ENCODE measurements at places on chromosomes 16 and 17. TPM values are rescaled to one million over a fixed set of nuclear protein-coding genes. Genes with fewer than 3 reads are reported as not detected.

GRCh38 chr16:51146256-51146924, 4.7 kb downstream of the SALL1 start:
- DNase-seq = no peak

GRCh38 chr17:75774471-75774990, 9.5 kb upstream of the GALK1 start:
- DNase-seq = no peak

DNA sequence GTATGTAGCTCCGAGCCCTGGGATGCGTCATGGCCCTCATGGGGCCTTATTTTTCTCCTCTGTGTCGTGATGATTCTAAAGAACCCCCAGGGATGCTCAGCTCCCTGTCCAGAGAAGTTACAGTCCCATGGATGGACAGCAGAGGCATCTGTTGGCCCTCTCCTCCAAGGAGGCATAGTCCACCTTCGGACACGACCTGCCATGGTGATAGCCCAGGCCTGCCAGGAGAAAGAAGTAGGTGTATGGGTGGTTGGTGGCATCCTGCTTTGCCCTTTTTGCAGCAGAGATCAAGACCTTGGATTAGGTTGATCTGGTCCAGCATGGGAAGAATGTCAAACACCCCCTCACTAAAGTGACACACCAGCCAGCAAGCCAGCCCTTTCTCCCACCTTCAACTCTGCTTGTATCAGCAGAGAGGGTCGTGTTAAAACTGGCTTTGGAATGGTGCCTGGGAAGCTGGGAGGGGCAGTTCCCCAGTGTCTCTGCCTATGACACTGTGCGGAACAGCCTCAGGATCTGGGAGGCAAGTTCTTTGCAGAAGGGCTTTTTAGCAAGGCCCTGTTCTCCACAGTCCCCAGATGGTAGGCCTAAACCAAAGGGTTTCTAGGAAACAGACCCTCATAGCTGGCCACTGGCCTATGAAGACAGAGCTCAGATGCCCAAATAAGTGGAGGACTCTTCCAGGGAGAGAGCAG, 259.9 kb upstream of the RPL38 start:
- no peak for DNase-seq

GRCh38 chr16:15894571-15895374, 6.4 kb upstream of the CEP20 start:
- DNase-seq = no peak

- DNase-seq = no peak
These were observed 4.5 kb downstream of the SLC26A11 start for GRCh38 chr17:80224683-80225082.

- no peak for DNase-seq
These were observed 131.1 kb downstream of the ENGASE start for GRCh38 chr17:79205688-79206205.

- no peak for DNase-seq
These were observed 9.8 kb downstream of the SPHK1 start for GRCh38 chr17:76394166-76394565.

GRCh38 chr17:77736199-77736585, 222.3 kb upstream of the TNRC6C start:
- DNase-seq = no peak

DNA sequence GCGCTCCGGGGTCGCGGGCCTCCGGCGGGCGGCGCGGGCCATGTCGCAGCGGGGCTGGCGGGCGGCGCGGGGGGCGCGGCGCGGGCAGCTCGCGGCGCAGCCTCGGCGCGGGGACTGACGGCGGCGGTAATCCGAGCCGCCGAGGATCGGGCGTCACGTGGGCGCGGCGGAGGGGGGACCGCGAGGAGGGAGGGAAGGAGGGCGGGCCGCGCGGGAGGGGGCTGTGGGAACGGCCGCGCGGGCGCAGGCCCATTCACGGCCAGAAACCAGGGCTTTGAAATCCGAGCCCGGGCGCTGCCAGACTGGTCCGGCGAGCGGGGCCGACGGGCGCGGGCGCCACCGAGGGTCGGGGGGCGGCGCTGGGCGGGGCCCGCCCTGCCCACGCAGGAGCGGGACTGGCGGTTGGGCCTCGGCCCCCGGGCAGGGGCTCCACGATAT, at the start of gene MTSS2:
MTSS2 (minus strand) TSS at position 116 of the 438 bp plus-strand sequence. CDS start 262 bp downstream, outside the sequence.
- DNase-seq = peak; percentile 92

- DNase-seq = no peak
These were observed 17.3 kb upstream of the SNN start for GRCh38 chr16:11650641-11651591.

DNA sequence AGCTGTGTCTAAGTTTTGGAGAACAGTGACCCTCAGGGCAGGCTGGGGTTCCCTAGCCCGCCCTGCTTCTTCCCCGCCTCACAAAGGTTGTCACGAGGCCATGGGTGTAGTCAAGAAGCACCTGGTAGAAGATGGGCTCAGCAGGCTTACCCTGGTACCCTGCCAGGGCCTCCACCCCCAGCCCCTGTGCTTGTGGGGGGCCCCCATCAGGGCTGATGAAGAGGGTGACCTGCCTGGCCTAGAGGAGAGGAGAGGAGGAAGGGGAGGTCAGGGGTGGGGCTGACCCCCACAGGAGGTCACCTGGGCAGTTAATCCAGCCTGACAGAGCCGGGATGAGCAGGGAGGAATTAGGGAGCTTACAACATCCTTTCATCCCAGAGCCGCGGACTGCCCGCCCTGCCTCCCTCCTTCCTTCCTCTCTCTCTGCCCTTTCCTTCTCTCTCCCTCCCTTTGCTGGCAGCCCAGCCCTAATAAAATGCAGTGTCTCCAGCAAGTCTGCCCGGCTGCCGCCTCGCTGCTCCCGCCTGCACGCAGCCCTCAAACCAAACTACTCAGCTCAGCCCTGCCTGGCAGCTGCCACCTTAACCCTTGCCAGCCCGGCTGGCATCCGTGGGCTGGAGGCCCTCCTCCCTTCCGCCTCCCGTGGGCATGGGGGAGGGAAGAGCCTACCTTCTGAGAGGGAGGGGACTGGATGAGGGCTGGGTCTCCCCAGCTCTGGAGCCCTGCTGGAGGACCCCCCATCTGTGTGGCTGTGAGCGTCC, 7.2 kb downstream of the DLX3 start:
- DNase-seq = no peak

GRCh38 chr16:86171329-86171728, 272.4 kb downstream of the IRF8 start:
- no peak for DNase-seq

- DNase-seq = no peak
These were observed 40.7 kb upstream of the GPR139 start for GRCh38 chr16:20114356-20114755.

- DNase-seq = peak; percentile 66
These were observed 79.8 kb downstream of the ZNF778 start for GRCh38 chr16:89297156-89297874.

GRCh38 chr16:89338863-89339262, 121.4 kb downstream of the ZNF778 start:
- no peak for DNase-seq

DNA sequence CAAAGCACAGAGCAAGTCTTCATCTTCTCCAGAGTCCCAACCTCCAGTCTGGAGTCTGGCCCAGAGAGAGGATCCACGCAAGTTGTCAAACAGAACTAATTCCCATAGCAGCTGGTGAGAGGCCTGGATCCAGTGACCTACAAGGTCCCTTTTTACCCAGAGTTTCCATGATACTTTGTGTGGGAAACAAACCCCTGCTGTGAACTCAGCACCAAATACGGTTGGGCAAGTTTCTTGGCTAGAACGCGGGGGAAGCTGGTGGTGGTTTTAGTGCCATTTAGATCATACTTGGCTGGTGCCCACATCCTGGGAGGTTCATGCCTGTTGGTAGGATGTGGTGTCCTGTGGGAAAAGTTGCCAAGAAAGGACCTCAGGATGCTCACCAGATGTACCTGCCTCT, 18.1 kb downstream of the TMC7 start:
- no peak for DNase-seq

DNA sequence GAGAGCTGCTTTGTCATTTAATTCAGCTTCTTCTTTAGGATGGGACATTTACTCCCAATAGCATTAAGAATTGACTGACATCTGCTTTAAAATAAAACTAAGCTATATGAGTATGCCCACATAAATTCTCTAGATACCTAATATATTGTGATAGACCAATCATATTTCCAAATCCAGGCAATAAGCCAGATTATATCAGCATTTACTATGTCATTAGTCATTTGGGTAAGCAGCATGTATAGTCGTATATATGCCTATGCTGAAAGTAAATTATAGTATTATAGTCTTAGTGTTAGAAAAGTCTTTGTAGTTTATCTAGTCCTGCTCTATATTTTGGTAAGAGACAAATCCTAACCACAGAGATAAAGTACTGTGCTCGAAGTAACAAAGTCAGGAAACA, 958.1 kb downstream of the KCNJ2 start:
- no peak for DNase-seq

GRCh38 chr16:29663016-29663806, at the start of gene SPN:
SPN (plus strand) TSS chr16:29663247; CDS start chr16:29663729, 482 bp downstream.
- no peak for DNase-seq

DNA sequence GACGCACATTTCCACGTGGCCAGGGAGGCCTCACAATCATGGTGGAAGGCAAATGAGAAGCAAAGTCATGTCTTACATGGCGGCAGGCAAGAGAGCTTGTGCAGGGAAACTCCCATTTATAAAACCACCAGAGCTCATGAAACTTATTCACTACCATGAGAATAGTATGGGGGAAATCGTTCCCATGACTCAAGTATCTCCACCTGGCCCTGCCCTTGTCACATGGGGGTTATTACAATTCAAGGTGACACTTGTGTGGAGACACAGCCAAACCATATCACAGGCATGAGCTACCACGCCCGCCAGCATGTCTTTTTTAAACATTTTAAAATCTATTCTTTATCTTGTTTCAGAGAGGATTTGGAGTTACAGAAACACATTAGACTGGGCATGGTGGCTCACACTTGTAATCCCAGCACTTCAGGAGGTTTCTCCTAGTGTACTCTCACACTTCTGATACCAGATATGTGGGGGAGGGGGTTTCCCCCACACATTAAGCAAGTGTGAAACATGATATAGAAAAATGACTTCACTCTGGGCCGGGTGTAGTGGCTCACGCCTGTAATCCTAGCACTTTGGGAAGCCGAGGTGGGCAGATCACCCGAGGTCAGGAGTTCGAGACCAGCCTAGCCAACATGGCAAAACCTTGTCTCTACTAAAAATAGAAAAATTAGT, 5.6 kb upstream of the ATMIN start:
- DNase-seq = no peak

- no peak for DNase-seq
These were observed 5.3 kb downstream of the SGSH start for GRCh38 chr17:80214878-80215210.

DNA sequence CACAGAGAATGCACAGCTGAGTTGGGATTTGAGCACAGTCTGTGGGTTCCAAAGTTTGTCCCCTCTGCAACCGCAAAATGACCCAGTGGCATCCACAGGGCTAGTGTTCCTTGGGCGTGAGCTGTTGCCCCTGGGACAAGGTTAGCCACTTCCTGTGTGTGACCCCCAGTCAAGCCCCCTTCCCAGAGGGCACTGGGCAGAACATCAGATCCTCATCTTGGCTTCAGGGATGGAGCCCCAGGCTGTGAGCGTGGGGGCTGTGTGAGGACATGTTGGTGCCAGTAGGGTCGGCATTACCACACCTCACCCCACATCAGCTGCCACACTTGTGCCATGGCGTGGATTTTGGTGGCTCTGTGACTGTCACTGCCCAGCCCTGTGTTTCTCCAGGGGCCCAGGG, 55.3 kb downstream of the USP22 start:
- DNase-seq = no peak

DNA sequence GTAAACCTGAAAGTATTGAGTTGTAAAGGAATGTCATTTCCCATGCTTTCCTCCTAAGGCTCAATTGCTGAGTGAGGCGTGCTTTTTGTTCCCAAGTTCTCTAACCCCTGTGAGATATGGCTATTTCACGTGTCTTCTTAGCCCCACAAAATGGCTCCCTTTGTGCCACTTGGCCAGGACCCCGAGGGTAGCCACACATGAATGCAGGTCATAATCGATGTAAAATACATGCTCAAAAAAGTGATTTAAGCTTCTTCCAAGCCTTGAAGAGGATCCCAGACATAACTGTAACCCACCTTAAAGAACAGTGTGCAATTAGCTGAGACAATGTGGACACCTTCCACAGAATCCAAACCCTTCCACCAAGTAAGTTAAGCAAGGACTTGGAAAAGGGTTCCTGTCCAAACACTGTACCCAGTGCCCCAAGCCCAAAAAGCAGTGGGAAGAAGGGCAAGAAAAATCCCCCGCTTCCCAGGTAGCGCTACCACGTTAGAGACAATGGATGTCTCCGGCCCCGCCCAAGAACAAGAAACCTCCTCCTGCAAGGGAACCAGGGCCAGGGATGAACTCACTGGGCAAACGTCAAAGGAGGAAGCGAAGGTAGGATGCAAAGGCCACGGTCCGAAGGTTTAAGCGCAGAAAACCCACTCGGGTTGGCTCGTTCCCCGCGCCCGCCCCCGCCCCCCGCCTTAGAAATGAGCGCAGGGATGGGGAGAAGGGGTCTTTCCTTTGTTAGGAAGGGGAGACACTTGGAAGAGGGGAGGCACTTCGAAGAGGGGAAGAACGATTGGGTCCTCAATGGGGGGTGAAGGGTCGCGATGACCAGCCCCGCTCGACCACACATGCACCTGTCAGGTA, 1.2 kb downstream of the JPT1 start:
- peak; percentile 24 for DNase-seq

GRCh38 chr17:2198927-2199326, 104.7 kb downstream of the SMG6 start:
- no peak for DNase-seq

- DNase-seq = peak; percentile 41
These were observed 47.1 kb downstream of the SRCIN1 start for GRCh38 chr17:38558728-38559050.

DNA sequence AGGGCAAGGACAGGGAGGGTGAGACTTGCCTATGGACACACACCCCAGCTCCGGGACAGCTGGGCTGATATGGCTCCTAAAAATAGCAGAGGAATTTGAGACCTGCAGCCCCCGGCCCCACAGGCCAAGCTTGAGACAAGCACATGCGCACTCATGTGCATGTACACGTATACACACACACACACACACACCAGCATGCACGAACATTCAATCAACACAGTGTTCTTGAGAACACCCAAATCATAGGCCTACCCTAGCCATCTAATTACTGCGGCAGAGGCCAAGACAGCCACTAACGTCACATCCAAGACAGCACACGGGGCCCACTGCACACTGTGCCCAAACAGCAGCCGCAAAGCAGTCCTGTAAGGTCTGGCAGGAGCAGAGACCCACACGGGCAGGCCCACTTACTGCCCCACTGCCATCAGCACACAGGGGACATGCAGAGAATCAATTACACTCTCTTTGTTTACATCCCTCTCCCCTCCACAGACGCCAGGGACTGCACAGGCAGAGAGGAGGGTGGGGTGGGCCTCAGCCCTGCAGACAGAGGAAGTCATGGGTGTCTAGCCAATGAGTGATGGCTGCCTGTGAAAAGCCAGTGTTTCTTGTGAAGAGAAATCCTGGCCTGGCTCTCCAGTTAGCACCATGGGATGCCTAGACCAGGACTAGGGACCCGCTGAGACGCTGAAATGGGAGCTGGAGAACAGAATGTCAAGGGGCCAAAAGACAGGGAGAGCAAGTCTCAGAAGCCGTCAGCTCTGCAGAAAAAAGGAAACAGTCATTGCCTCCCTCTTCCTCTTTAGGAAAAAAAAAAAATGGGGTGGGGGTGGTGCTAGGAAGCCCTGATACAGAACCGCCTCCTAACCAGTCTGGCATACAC, 39.3 kb downstream of the MYO18A start:
- DNase-seq = peak; percentile 52

The TEKT1 gene
- total RNA-seq = 2.5 TPM

The FBXO39 gene
- 0.81 TPM for total RNA-seq

The CPNE7 gene
- 1.4 TPM for total RNA-seq

The KRTAP17-1 gene
- total RNA-seq = not detected

The KRTAP9-8 gene
- not detected for total RNA-seq

The NLRC5 gene
- 29.9 TPM for total RNA-seq

The HOXB5 gene
- total RNA-seq = not detected

The BTBD17 gene
- not detected for total RNA-seq

The NPTX1 gene
- 0.59 TPM for total RNA-seq

Measured in ovary (tissue), 10 donors.